ENCODE measurements at places on chromosomes 6 and 20.
A peak's percentile ranks its signal among the peaks of the same experiment; 100 is the strongest.

- DNase-seq, result no peak
Measured at GRCh38 chr6:170046791-170047626, 243.9 kb downstream of the DLL1 start.

DNA sequence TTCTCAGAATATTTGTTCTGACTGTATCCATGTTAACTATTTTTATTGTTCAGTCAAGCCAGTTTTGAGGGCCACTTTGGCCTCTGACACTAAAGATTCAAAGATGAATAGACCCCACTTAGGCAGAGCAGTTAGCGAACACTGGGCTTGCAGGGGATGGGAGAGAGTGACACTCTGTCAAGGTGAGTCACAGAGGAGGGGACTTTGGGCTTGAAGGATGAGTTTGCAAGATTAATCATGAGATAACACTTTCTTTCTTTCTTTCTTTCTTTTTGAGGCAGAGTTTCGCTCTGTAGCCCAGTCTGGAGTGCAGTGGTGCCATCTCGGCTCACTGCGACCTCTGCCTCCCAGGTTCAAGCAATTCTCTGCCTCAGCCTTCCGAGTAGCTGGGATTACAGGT, 46.4 kb downstream of the SPATA2 start:
- DNase-seq, result no peak

DNA sequence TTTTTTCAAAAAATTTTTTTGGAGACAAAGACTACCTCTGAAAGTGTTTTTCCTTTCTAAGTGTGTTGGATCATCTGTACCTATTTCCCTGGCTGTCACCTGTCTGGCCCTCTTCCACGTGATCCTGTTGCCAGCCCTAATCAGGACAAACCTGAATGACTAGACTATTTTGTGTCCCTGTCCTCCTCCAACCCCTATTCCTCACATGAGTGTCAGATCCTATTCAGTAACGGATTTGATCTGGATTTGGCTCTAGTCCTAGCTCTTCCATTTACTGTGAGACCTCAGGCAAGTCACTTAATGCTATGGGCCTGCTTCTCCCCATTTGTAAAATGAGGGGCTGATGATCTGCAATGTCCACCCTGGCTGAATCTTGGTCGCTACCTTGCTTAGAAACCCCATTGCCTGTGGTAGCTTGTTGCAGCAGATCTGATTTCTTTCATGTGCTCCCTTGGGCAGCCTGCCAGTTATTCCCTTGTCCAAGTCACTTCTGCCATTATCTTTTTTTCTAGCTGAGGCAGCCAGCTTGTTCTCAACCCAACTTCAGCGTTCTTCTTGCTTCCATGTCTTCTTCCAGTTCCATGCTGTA, 4.8 kb downstream of the PHF20 start:
- DNase-seq, result peak; percentile 35

GRCh38 chr6:88914895-88915598, 48.4 kb downstream of the RNGTT start:
- DNase-seq, result no peak
